ENCODE measurements at places on chromosomes 6 and 20. TPM values are rescaled to one million over a fixed set of nuclear protein-coding genes. Genes with fewer than 3 reads are reported as not detected.

DNA sequence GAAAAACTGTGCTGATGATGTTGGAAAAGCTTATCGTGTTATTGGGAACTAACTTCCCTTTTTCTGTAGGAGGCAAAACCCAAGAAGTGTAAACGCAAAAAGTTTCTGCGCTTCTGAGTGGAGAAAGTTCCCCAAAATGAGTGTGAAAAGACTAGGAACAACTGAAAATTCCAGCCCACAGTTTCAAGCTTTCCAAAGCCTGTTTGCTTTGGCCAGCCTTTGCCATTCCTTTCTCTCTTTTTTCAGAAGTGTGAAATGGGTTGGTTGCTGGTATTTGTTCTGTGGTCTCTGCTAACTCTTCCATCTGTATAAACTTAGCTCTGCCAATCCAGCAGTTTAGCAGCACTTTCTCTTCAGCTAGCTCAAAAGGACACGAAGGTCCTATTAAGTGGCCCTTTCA, 491.3 kb downstream of the MAFB start:
- no peak overlapping the region for H3K4me3 ChIP-seq
- H3K27ac ChIP-seq: no peak overlapping the region
- no peaks in the 10 kb centered on the region for H3K27me3 ChIP-seq
- no peaks in the 10 kb centered on the region for H3K36me3 ChIP-seq
- no peaks in the 10 kb centered on the region for H3K4me1 ChIP-seq

DNA sequence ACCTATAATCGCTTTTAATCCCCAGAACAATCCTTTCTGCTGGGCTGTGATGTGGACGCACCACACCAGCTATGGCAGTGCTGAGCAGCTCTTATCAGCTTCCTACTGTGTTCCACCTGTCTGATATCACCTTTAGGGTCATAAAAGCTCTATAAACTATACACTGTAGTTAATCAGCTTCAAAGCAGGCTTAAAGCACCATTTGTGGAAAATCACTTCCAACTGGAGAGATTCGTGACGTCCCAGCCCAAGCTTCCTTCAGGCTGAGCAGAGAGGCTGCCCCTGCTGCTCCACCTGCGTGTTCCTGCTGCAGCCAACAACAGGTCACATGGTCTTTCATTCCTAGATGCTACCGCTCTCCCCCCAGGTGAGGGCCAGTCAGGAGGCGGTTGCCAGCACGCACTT, 156.5 kb downstream of the SMOC2 start:
- DNase-seq: no peak
- H3K27ac ChIP-seq: no peak overlapping the region
- H3K4me3 ChIP-seq: no peak overlapping the region
- H3K36me3 ChIP-seq: no peaks in the 10 kb centered on the region
- peaks cover 34% of the 10 kb centered on the region for H3K27me3 ChIP-seq

- no peaks in the 10 kb centered on the region for H3K4me1 ChIP-seq
- H3K4me3 ChIP-seq: no peak overlapping the region
- H3K27ac ChIP-seq: no peak overlapping the region
- no peaks in the 10 kb centered on the region for H3K36me3 ChIP-seq
- no peak for DNase-seq
Measured at GRCh38 chr6:106145741-106146227, 59.6 kb downstream of the PRDM1 start.

- H3K27me3 ChIP-seq: peaks cover 17% of the 10 kb centered on the region
- peak within 1 kb of the TSS; percentile 63 for H3K4me3 ChIP-seq
- no peak for DNase-seq
- no peaks in the 10 kb centered on the region for H3K36me3 ChIP-seq
- no peak within 1 kb of the TSS for H3K27ac ChIP-seq
Measured at GRCh38 chr6:106974336-106974998, at the start of gene CD24. CD24 (minus strand) TSS chr6:106974729; CDS start chr6:106974646, 83 bp downstream.

DNA sequence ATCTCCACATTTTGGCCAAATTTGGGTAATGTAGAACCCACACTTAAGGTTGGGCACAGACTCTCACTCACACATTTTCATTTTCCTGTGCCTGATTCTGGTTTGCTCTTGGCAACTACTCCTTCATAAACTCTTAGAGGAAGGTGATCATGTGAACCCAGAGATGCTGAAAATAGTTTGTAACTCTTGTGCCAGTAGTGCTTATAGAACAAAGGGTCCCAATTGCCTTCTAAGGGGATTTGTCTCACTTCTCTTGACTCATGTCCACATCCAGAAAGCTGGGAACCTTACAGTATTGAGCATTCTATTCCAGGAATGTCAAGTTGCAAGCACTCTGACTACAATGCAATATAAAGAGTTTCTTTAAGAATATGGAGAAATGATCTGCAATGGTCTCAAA, 62.0 kb upstream of the TASP1 start:
- DNase-seq: no peak
- no peaks in the 10 kb centered on the region for H3K27me3 ChIP-seq
- no peaks in the 10 kb centered on the region for H3K4me1 ChIP-seq
- no peak overlapping the region for H3K27ac ChIP-seq

LPIN3 gene
- total RNA-seq: 14.2 TPM

INSM1 gene
- not detected for total RNA-seq

EPPIN gene
- total RNA-seq: not detected

SSTR4 gene
- total RNA-seq: not detected

OSBPL2 gene
- total RNA-seq: 41.5 TPM

TBCC gene
- total RNA-seq: 43.2 TPM

ARMH2 gene
- total RNA-seq: not detected

All from HepG2 (cell line).